Fibroblast of the aortic adventitia (primary cell): ENCODE measurements at places on chromosomes 16 and 17. TPM values are rescaled to one million over a fixed set of nuclear protein-coding genes. Genes with fewer than 3 reads are reported as not detected.

- no peak for DNase-seq
Observed at GRCh38 chr16:87389245-87389644, 2.9 kb upstream of the MAP1LC3B start.

- DNase-seq = no peak
Observed at GRCh38 chr16:22932032-22932771, 118.2 kb downstream of the HS3ST2 start.

DNA sequence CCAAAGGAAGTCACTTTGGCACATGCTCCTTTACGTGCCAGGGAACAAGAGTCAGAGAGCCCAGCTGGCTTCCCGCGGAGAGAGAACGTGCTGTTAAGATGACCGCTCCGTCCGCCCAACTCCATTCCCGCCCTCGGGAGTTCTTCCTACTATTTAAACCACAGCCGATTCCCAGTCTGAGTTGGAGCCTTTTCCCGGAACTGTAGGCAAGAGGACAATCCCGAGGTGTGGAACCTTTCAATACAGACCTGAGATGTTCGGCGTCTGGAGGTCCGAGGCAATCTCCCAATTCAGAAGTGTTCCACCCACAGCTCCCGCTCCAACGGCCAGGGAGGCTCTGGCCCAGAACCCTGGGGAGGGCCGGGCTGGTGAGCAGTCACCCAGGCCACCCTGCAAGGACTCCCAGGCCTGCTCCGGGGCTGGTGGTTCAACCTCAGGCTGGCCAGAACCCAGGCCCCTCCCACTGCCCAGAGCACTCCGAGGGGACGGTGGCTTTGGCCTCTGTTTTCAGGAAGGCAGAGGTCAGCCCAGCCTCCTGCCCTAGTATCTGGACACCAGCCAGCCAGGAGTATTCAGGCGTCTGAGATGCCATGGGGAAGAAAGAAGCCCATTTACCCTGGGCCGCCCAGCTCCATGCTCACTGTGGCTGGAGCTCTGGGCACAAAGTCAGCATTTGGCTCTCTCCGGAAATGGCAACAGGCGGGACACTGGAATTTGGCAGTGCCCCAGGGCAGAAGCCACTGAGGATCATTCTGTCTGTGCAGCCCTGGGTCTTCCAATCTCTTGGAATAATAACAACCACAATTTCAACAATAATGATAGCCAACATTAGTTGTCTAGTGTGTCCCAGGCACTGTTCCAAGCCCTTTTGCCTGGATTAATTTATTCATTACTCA is 21.4 kb downstream of the EMP2 start:
- DNase-seq = peak; percentile 45

DNA sequence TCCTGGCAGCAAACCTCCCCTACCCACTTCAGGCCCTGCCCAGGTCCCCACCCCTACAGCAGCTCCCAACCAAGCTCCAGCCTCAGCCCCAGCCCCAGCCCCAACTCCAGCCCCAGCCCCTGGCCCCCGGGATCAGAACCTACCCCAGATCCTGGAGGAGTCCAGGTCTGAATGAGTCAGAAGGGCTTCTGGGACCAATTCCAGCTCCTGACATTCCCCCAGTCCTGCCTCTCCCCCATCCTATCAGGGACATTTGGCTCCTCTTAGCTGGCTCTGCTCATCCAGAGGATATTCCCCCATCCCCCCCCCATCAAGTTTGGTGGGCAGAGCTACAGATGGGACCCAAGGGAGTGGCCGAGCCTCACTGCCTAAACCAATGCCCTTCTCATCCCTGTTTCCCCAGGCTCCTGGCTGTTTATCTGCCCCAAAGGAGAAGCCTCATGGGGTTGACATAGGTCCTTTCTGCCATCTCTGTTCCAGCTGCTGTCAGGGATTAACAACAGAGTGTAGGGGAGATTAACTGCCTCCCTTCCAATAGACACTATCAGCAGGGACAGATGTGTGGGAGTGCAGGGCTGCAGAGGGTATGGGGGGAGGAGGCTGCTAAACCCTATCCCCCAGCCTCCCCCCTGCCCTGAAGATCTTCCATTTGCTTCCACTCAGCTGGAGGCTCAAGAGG is 16.5 kb downstream of the CNTNAP1 start:
- DNase-seq = peak; percentile 91

DNA sequence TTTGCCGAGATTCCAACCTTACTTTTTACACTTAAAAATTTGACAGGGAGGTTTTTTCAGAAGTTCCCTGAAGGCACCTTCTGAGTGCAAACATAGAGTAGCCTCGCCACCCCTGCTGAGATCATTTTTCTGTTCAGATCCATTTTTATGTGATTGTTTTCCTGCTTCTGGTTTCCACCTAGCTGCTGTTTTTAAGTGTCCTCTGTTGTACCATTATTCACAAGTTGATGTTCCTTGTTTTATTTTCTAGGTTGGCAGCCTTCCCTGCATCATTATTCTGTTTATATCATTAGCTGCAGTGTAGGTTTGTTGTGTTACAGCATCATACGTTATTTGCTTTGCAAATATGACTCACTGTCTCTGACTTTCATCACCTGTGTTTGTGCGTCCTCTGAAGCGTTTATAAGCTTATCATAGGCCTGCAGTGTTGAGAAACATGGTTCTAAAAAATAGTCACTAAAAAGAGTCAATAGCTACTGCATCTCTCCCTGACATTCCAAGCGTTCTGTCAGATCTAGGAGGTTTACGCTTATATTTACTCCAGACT is 116.9 kb upstream of the CLEC3A start:
- no peak for DNase-seq

DNA sequence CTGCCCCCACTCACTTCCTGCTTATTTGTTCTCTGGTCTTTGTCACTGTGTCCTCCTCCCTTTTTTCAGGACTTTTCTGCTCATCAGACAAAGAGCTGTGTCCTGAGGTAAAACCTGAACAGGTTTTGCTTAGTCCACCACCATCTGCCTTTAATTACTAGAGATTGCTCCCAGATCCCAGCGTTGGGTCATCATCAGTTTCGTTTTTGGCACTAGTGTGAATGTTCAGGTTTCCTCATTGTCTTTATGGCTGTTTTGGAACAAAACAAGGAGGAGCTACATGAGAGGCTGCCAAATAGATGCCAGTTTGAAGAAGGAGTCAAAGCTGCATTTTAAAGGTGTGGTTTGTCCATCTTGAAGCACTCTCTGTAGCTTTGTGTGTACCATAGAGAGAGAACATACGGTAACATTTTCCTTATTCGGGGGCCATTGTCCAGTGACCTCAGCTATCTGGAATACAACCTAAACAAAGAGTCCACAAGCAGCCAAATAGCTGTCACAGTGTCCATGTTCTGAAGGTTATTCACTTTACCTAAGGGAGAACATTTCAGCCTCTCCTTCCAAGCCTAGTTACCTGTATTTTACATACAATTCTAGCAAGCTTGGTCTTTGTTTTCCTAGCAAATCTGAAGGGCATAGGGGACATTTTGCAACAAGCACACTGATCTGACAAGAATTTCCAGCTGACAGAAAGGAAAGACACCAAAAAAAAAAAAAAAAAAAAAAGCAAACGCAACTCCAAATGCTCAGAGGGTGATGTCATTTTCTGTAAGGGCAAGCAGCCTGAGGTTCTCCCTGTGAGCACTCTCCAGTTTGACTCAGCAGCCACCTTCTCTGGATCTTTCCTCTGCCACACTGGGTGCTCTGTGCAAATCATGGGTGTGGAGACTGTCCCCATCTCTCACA is 196.1 kb downstream of the NTN1 start:
- peak; percentile 71 for DNase-seq

DNA sequence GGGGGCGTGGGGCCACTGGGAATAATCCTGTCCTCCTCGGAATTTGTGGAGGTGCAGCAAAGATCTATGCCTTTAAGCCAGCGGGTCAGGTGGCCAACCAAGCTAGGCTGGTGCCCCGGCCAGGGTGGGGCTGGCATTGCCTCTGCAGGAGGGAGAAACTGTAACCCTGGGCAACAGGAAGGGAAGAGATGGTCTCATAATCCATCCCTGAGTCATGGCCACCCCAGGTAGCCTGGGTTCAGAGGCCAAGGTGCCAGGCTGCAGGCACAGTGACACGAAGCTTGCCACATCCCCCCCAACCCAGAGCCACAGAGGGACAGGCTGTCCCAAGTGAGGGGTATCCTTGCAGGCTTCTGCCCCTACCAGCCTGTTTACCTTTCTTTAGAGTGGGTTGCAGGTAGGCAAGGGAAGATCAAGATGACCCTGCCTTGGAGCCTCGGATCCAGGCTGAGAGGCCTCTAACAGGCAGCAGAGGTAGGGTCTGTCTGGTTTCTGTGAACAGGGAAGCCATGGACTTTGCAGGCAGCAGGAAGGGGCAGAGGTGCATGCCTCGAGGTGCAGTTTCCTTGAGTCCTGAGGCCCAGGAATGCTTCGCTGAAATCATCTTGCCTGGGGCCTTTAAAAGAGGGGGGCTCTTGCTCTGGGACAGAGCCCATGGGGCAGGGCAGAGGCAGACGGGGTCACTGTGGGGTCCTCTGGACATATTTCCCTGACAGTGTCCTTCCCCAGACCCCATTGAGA is 4.0 kb downstream of the LASP1 start:
- no peak for DNase-seq

- DNase-seq = peak; percentile 50
Observed at GRCh38 chr17:50117202-50118051, 12.5 kb downstream of the SAMD14 start.

DNA sequence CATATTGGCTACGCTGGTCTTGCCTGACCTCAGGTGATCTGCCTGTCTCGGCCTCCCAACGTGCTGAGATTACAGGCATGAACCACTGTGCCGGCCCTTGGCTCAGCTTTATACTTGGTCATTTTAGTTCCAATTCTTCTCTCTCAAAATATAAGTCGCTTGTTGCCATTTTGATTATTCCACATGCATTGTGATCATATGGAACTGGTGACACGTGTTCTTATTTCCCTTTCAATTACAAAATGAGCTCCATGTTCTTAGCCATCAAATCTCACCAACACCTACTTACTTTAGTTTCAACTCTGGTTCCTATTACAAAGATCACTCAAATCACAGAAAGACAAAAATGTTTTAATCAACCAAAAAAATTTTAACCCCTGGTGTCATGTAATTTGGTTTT is 1711.7 kb downstream of the TP53TG3F start:
- DNase-seq = no peak

DNA sequence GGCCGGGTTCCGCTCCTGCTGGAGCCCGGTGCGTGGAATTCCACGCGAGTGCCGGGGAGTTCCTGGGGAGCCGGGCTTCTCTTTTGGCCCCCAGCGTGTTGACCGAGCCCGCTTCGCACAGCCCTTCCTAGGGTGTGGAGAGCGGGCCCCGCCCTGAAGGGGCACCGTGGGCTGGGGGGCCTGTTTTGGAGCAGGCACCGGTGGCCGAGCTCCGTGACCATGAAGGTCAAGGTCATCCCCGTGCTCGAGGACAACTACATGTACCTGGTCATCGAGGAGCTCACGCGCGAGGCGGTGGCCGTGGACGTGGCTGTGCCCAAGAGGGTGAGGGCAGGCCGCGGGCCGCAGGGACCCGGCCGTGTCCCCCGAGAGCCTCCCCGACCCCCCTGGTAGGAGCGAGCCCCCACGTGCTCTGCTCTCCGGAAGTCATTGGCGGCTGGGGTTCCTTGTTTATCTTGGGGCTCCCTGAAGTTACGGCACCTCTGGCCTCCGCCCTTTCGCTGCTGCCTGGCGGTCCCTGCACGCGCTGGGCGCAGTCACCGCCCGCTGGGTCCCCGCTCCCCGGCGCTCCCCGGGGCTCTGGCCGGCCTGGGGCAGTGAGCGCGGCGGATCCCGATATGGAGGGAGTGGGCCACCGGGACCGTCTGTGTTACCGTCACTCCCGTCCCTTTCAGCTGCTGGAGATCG is 528 bp downstream of the HAGHL start:
- no peak for DNase-seq

DNA sequence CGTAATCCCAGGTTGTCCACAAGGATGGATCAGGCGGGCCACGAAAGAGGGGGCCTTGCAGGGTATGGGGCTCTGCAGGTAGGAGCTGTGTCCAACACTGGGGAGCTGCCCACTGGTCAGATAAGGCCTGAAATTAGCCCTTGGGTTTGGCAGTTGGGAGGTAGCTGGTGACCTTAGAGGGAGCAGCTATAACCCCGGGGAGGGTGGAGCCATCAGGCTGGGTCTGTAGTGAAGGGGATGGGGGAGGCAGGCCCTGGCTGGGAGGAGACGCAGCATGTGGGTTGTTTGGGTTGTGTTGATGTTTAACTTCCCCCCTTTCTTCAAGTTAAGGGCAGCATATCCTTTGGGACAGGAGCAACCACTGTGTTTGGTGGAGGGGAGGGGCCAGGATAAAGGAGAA is 5.9 kb downstream of the MLLT6 start:
- no peak for DNase-seq

- no peak for DNase-seq
Observed at GRCh38 chr16:24728891-24729242, 584 bp upstream of the TNRC6A start.

DNA sequence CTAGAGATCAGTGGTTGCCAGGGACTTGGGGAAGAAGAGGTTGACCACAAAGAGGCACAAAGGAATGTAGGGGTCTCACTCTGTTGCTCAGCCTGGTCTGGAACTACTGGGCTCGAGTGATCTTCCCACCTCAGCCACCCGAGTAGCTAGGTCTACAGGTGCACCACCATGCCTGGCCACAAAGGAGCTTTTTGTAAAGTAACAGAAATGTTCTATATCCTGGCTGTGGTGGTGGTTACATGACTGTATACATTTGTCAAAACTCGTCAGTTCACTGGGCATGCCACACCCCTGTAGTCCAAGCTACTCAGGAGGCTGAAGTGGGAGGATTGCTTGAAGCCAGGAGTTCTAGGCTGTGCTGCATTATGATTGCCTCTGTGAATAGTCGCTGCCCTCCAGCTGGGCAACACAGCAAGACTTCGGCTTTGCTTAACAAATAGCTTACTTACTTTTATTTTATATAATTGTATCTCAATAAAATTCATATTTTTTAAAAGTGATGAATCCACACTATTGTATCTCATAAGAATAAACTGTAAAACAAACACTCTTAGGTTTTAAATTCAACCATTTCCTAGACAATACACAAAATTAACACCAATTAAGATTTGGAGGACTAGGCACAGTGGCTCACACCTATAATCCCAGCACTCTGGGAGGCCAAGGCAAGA is 5.0 kb downstream of the SKA2 start:
- no peak for DNase-seq

The CCNF gene
- total RNA-seq = 2.2 and 21.1 TPM in 2 replicates

The PRSS53 gene
- 1.6 and 2.8 TPM in 2 replicates for total RNA-seq

The MYO1D gene
- total RNA-seq = 45.1 and 94.0 TPM in 2 replicates

The HSF5 gene
- total RNA-seq = 0.16 TPM in 1 of 2 replicates, not detected in the other

The ALOXE3 gene
- total RNA-seq = 0.09 TPM in 1 of 2 replicates, not detected in the other

The PPP4C gene
- total RNA-seq = 70.8 and 154 TPM in 2 replicates

The HERPUD1 gene
- total RNA-seq = 34.0 and 151 TPM in 2 replicates

The KRT40 gene
- total RNA-seq = not detected in 2 replicates

The SLC12A3 gene
- total RNA-seq = not detected in 2 replicates

The KRT13 gene
- not detected in 2 replicates for total RNA-seq
